Dermis lymphatic vessel endothelial cell (primary cell): ENCODE measurements at places on chromosomes 13 and 19. TPM values are rescaled to one million over a fixed set of nuclear protein-coding genes. Genes with fewer than 3 reads are reported as not detected.

Gene ZSCAN18
- 7.5 TPM in 2 replicates for total RNA-seq

Gene MATK
- 0.34 and 2.3 TPM in 2 replicates for total RNA-seq

Gene RFPL4A
- total RNA-seq, result 0.87 TPM in 1 of 2 replicates, not detected in the other

Gene GJB6
- total RNA-seq, result not detected in 2 replicates

Gene IRGC
- total RNA-seq, result not detected in 2 replicates

Gene MTUS2
- not detected in 2 replicates for total RNA-seq

Gene HIPK4
- under 0.01 TPM in 1 of 2 replicates, not detected in the other for total RNA-seq

Gene COL4A1
- 1,595 and 1,832 TPM in 2 replicates for total RNA-seq

Gene IGFL3
- not detected in 2 replicates for total RNA-seq

Gene RAB3D
- total RNA-seq, result 32.9 and 38.7 TPM in 2 replicates

Gene RXFP2
- total RNA-seq, result not detected in 2 replicates

Gene TMEM272
- not detected in 2 replicates for total RNA-seq

Gene MIDN
- 5.4 and 7.2 TPM in 2 replicates for total RNA-seq
